Gastrocnemius medialis (tissue), 4 donors: ENCODE measurements at places on chromosomes 7 and 10. TPM values are rescaled to one million over a fixed set of nuclear protein-coding genes. Genes with fewer than 3 reads are reported as not detected.

SLC37A3 gene
- total RNA-seq: 13.4 TPM

TRDMT1 gene
- total RNA-seq: 0.85 TPM

DNA sequence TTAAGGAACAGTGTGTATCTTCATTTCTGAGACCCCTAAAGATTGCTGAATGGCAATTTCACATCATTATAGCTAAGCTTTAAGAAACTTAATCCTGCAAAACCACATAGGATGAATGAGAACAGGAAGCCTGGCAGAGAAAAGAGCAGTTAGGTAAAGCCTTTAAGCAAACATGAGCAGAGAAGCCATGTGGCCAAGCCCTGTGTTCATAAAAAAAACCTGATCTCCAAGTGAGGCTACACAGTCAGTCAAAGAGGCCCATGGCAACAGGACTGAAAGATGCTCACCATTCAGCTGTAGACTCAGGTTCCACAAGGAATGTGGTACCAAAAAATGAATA lies 9.3 kb downstream of the LIPA start:
- no peak overlapping the region for H3K4me3 ChIP-seq
- no peak overlapping the region for H3K27ac ChIP-seq
- no peaks in the 10 kb centered on the region for H3K36me3 ChIP-seq
- no peak for DNase-seq
- no peaks in the 10 kb centered on the region for H3K27me3 ChIP-seq

GRCh38 chr7:142602183-142602582 lies 147.1 kb upstream of the PRSS1 start:
- H3K36me3 ChIP-seq: no peaks in the 10 kb centered on the region
- DNase-seq: no peak
- H3K27me3 ChIP-seq: peaks cover 5% of the 10 kb centered on the region
- peaks cover 6% of the 10 kb centered on the region for H3K4me1 ChIP-seq
- H3K4me3 ChIP-seq: no peak overlapping the region

GRCh38 chr10:70352401-70353097 lies 29.9 kb downstream of the LRRC20 start:
- H3K27me3 ChIP-seq: no peaks in the 10 kb centered on the region
- no peak for DNase-seq
- peak overlapping the region; percentile 12 for H3K27ac ChIP-seq

DNA sequence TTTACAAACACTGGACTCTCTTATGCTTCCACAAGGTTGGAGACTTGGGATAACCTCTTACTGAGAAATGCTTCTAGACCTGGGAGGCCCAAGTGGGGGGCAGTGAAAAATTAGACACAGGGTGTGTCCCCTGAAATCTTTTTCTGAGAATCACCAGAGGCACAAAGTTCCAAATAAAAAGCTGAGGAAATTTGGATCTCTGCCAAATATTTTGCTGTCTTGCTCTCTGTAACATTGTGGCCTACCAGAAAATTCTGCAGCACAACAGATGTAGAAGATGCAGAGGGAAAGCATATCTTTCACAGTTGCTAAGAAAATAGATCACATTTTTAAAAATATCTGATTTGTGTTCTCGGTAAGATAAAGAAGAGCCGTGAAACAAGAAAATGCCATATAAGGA lies 849.4 kb downstream of the CCSER2 start:
- H3K27me3 ChIP-seq: no peaks in the 10 kb centered on the region
- DNase-seq: no peak
- no peak overlapping the region for H3K4me3 ChIP-seq
- no peaks in the 10 kb centered on the region for H3K36me3 ChIP-seq
- no peaks in the 10 kb centered on the region for H3K4me1 ChIP-seq
- no peak overlapping the region for H3K27ac ChIP-seq

LEP gene
- 0.46 TPM for total RNA-seq

GRCh38 chr10:80523773-80524172 lies 13.9 kb upstream of the SH2D4B start:
- DNase-seq: no peak
- no peak overlapping the region for H3K27ac ChIP-seq
- H3K36me3 ChIP-seq: no peaks in the 10 kb centered on the region

ADCY1 gene
- 1.8 TPM for total RNA-seq

- peaks cover 40% of the 10 kb centered on the region for H3K4me1 ChIP-seq
- peak overlapping the region; percentile 75 for H3K27ac ChIP-seq
- H3K36me3 ChIP-seq: peaks cover 8% of the 10 kb centered on the region
Observed at GRCh38 chr7:129828989-129829736, 123.6 kb downstream of the UBE2H start.

GRCh38 chr7:41451826-41452225 lies 251.1 kb downstream of the INHBA start:
- no peaks in the 10 kb centered on the region for H3K4me1 ChIP-seq
- no peak for DNase-seq
- no peaks in the 10 kb centered on the region for H3K27me3 ChIP-seq
- no peaks in the 10 kb centered on the region for H3K36me3 ChIP-seq
- H3K4me3 ChIP-seq: no peak overlapping the region

ASAH2 gene
- 0.10 TPM for total RNA-seq

DNA sequence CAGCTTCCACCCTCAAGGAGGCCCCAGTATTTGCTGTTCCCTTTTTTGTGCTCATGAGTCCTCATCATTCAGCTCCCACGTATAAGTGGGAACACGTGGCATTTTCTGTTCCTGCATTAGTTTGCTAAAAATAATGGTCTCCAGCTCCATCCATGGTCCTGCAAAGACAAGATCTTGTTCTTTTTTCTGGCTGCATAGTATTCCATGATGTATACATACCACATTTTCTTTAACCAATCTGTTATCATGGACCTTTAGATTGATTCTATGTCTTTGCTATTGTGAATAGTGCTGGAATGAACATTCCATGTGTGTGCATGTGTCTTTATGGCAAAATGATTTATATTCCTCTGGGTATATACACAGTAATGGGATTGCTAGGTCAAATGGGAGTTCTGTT lies 17.0 kb downstream of the KRIT1 start:
- H3K4me3 ChIP-seq: no peak overlapping the region
- DNase-seq: no peak
- no peaks in the 10 kb centered on the region for H3K27me3 ChIP-seq
- no peaks in the 10 kb centered on the region for H3K4me1 ChIP-seq
- H3K27ac ChIP-seq: no peak overlapping the region

- no peaks in the 10 kb centered on the region for H3K4me1 ChIP-seq
- no peak overlapping the region for H3K4me3 ChIP-seq
- H3K36me3 ChIP-seq: no peaks in the 10 kb centered on the region
- DNase-seq: no peak
- no peaks in the 10 kb centered on the region for H3K27me3 ChIP-seq
- H3K27ac ChIP-seq: no peak overlapping the region
Observed at GRCh38 chr7:105910172-105910571, 33.8 kb upstream of the ATXN7L1 start.

ZNF394 gene
- 14.2 TPM for total RNA-seq

DNA sequence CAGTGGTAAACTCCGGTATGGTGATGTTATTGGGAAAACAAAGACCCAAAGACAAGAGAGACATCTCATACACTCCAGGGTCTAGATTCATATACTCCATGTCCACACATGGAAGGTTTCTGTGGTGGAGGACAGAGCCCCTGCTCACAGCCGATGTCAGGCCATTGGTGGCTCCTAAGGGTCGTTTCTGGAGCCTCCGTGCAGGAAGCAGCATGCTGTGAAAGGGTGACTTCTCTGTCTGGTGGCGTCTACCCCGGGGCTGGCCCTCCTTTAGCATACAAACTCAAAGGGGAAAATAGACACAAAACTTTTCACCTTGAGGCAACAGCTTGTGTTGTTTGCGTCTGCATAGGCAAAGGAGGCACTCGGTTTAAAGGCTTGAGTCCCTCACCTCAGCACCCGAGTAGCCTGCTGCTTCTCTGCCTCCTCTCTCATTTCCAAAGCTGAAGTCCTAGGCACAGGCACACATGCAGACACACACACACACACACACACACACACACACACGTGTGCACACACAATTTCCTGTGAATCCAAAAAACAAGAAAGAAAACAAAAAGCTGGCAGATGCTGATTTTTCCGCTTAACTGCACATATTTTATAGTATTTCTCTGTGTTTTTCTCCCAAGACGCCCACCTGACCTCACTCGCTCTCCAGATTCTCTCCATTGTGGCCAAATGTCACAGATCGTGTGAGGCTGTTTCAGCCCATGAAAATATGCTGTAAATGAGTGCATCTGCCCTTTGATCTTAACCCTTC lies 601.4 kb upstream of the MGMT start:
- DNase-seq: no peak
- no peak overlapping the region for H3K4me3 ChIP-seq
- no peaks in the 10 kb centered on the region for H3K27me3 ChIP-seq
- H3K36me3 ChIP-seq: no peaks in the 10 kb centered on the region

DNA sequence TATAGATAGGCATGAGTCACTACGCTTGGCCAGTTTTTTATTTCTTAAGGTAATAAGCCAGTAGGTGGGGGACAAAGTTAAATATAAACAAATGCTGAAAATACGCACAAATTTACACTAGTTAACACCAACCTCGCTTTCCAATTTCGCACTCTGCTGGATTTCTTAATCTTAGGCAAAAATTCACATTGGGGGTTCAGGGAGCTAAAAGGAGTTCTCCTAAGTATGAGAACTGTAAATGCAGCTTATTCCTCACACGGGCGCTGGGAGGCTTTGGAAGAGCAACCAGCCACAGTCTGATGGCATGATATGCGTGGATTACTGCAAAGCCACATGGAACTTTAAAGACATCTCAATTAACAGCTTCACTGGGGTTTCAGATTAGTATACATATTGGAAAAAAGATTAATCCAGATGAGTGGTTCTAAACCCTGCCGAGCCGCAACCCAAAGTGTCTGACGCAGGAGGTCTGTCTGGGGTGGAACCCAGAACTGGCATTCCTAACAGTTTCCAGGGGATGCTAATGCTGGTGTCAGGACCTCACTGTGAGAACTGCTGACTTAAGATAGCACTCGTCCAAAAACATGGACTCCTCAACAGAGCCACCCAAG lies 16.2 kb downstream of the TNS3 start:
- H3K36me3 ChIP-seq: no peaks in the 10 kb centered on the region
- H3K27me3 ChIP-seq: no peaks in the 10 kb centered on the region
- no peak for DNase-seq
- no peak overlapping the region for H3K27ac ChIP-seq
- peaks cover 4% of the 10 kb centered on the region for H3K4me1 ChIP-seq

CLCN1 gene
- 1.5 TPM for total RNA-seq

DNA sequence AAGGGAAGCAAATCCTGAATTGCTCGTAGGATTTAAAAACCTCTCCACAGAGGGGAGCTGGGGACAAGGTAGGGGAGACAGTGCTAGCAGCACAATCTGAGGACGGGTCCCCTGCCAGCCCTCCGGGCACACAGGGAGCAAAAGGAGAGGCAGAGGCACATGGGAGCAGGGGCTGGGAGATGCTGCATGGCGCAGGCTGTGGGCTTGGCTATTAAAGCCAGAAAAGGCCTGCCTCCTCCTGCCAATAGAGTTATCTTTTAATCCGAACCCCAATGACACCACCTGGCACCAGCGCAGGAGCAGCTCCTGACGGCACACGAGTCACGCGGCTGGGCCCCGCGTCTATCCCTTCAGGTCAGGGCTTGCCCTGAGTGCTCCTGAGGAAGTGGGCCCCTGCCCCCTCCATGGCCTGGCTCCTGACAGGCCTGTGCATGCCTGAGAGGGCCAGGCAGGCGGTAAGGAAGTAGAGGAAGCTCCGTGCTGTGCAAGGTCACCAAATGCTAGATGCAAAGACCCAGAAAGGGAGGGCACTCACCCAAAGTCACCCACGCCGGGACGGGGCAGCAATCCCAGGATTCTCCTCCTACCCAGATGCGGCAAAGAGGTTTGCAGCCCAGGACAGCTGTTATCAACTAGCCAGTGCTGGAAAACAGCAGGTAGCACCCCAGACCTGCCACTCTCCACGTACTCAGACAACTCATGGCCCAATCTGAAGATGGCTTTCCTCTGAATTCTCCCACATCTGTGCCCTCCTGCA lies 28.1 kb downstream of the DLG5 start:
- no peaks in the 10 kb centered on the region for H3K27me3 ChIP-seq
- peak; percentile 23 for DNase-seq
- no peaks in the 10 kb centered on the region for H3K36me3 ChIP-seq

GRCh38 chr7:43199371-43200160 lies 87.1 kb downstream of the HECW1 start:
- H3K4me1 ChIP-seq: no peaks in the 10 kb centered on the region
- H3K27ac ChIP-seq: no peak overlapping the region
- H3K4me3 ChIP-seq: no peak overlapping the region
- no peak for DNase-seq

ANKRD30A gene
- total RNA-seq: not detected

CTTNBP2 gene
- total RNA-seq: 1.4 TPM

- no peak overlapping the region for H3K27ac ChIP-seq
- H3K4me3 ChIP-seq: no peak overlapping the region
- no peaks in the 10 kb centered on the region for H3K27me3 ChIP-seq
- H3K4me1 ChIP-seq: no peaks in the 10 kb centered on the region
Observed at GRCh38 chr7:130662426-130662825, 6.1 kb downstream of the COPG2 start.

PHYHIPL gene
- 0.32 TPM for total RNA-seq

GRCh38 chr7:104838537-104839299 lies 175.3 kb upstream of the KMT2E start:
- H3K27me3 ChIP-seq: no peaks in the 10 kb centered on the region
- H3K27ac ChIP-seq: no peak overlapping the region
- no peaks in the 10 kb centered on the region for H3K36me3 ChIP-seq
- no peak overlapping the region for H3K4me3 ChIP-seq
- DNase-seq: no peak

THNSL1 gene
- total RNA-seq: 1.8 TPM

DNA sequence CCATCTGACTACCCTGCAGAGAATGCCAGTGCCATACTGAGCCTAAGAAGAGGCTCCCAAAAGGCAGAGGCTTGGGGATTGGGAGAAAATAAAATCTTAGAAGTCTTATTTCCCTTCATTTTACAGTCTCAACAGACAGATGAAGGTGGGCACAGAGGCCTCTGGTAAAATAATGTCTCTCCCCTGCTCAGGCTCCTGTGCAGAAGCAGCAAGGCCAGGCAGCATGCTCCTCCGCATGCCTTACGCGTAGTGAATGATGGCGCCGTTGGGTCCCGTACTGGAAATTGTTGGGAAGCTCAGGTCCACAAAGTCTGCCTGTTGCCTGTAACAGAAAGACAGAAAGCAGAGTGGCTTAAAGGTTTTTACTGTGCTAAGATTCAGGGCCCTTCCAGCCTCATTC lies 45.8 kb downstream of the XPNPEP1 start:
- H3K36me3 ChIP-seq: no peaks in the 10 kb centered on the region
- no peaks in the 10 kb centered on the region for H3K27me3 ChIP-seq
- H3K4me3 ChIP-seq: no peak overlapping the region
- no peak overlapping the region for H3K27ac ChIP-seq
- H3K4me1 ChIP-seq: no peaks in the 10 kb centered on the region
- DNase-seq: no peak

DNA sequence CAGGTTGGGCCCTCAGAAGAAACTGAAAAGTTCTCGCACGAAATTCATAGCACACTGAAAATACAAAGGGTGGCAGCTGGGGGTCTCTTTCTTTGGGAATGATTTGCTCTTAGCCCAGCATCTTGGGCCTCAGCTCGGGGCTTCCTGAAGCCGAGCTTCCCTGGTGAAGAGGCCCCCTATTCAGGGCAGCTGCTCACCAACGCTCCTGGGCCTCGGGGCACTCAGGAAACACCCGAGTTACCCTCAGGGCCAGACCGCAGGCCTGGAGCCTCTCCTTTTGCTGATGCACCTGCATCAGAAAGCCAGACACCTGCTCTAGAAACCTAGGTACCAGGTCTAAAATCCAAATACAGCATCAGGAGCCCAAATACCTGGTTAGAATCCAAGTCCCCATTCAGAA lies 85.5 kb downstream of the PTPRE start:
- DNase-seq: no peak
- H3K4me1 ChIP-seq: peaks cover 10% of the 10 kb centered on the region
- H3K4me3 ChIP-seq: no peak overlapping the region
- no peaks in the 10 kb centered on the region for H3K27me3 ChIP-seq
- no peaks in the 10 kb centered on the region for H3K36me3 ChIP-seq

ARHGAP22 gene
- total RNA-seq: 0.92 TPM

CCDC172 gene
- total RNA-seq: not detected
